Stimulated activated CD4-positive, alpha-beta T cell treated with anti-CD3 and anti-CD28 coated beads, Interleukin-12 subunit alpha, Interleukin-12 subunit beta, amount 100 ng/mL, for 4 hours (primary cell): ENCODE measurements at places on chromosomes 11 and 22.

- peak; percentile 62 for DNase-seq
These were observed 11.7 kb downstream of the CXCR5 start for GRCh38 chr11:118895093-118896039.

DNA sequence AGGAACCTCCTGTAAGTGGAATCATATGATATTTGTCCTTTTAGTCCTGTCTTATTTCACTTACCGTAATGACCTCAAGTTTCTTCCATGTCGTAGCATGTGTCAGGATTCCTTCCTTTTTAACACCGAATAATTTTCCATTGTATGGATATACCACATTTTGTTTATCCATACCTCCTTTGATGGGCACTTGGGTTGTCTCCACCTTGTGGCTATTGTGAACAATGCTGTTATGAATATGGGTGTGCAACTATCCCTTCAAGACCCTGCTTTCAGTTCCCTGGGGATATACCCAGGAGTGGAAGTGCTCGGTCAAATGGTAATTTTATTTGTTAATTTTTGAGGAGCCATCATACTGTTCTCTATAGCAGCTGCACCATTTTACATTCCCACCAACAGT is 244.9 kb upstream of the BLID start:
- DNase-seq: no peak

DNA sequence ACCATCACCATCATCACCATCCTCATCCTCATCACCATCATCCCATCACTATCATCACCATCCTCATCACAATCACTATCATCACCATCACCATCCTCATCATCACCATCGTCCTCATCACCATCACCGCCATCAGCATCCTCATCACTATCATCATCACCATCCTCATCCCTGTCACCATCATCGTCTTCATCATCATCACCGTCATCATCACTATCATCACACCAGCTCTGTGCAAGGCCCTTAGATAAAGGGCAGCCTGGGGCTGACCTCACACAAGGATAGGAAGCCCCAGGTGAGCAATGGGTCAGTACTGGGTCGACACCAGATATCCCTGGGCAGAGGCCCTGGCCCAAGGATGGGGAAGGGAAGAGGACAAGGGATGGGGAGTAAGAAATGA is 16.1 kb downstream of the RTN4R start:
- no peak for DNase-seq

- no peak for DNase-seq
These were observed 32.1 kb downstream of the A4GALT start for GRCh38 chr22:42688241-42689211.

- DNase-seq: no peak
These were observed 11.7 kb downstream of the CERK start for GRCh38 chr22:46726066-46726985.

GRCh38 chr11:96215110-96215782 is 127.7 kb downstream of the MAML2 start:
- no peak for DNase-seq

DNA sequence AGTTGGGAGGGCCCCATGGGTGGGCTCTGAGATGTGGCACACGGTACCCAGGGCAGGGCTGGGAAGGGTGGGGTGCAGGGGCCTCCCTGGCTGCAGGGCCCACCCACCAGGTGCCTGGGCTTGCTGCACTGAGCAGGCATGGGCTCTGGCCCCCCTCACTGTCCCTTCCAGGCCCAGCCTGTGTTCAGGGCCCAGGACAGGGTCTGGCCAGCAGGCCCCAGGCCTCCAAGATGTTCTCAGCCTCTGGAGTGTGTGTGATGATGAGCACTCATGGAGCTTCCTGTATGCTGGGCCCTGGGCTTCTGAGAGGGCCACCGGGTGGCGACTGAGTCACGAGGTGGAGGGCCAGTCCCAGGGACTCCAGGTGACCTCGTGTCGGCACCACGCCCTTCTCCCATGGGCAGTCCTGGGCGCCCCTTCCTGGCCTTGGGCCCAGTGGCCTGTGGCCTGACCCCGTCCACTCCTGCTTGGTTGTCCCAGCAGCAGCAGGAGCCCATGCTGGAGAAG is 55.9 kb upstream of the CCDC188 start:
- DNase-seq: peak; percentile 5

GRCh38 chr22:27883656-27884350 is 35.3 kb downstream of the PITPNB start:
- no peak for DNase-seq

GRCh38 chr11:78192911-78193351 is 4.2 kb downstream of the USP35 start:
- DNase-seq: no peak

DNA sequence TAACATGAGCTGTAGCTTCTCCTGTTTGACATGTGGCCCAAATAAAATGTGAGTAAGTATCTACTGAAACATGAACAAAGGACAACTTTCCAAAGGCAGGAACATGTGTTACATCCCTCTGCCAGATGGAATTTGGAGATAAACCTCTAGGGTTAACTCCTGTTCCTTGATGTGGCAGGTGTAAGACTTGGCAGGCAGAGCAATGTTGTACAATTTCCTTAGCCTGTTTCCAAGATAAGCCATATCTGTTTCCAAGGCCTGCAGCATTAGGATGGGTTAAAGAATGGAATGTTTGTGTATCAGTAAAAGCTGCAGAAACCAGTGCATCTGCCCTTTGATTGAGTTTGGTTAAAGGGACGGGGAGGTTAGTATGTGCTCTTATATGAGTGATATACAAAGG is 8.8 kb upstream of the DNAJB13 start:
- no peak for DNase-seq

DNA sequence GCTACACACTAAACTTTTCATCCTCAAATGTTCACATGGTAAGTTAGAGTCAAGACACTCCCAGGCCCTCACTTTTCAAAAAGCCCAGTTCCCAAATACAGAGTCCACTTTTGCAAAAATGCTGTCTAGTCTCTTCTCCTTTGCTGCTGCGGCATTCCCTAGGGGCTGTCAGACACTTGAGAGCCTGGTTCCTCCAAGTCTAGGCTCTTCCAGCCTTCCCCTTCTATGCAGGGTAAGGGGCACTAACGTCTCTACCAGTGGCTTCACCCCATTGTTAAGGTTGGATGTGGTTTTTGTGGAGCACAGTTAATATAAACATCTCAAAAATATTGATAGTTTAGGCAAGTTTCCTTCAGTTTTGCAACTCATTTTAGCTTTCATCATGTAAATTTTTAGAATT is 181.5 kb downstream of the KIF18A start:
- no peak for DNase-seq

- DNase-seq: no peak
These were observed 19.2 kb upstream of the ASPHD2 start for GRCh38 chr22:26409719-26410335.

DNA sequence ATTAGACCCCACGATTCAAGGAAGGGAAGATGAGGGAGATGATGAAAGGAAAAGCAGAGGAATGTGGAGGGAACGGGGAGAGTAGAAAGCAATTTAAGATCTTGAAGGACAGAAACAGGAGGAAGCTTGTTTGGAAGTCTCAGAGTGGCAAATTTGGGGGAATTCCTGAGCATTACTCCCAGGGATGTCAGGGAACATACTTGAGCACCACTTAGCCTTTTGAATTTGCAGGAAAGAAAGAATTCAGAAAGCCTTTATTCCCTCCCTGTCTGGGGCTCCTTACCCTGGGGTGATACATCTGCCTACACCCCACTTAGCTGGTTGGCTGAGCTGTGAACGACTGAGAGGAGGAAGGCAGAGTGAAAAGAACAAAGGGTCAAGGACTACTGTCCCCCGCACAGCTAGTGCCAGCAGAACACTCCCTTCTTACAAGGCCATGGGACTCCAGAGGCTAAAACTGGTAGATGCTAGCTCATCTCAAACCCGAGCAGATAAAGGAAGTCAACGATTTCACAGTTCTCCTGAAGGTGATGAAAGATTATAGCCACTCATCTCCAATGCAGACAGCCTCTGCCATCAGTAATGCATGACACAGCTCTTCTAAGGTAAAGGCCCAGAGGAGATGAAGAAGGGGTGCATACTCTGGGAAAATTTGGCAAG is 84.0 kb upstream of the AKIP1 start:
- no peak for DNase-seq

DNA sequence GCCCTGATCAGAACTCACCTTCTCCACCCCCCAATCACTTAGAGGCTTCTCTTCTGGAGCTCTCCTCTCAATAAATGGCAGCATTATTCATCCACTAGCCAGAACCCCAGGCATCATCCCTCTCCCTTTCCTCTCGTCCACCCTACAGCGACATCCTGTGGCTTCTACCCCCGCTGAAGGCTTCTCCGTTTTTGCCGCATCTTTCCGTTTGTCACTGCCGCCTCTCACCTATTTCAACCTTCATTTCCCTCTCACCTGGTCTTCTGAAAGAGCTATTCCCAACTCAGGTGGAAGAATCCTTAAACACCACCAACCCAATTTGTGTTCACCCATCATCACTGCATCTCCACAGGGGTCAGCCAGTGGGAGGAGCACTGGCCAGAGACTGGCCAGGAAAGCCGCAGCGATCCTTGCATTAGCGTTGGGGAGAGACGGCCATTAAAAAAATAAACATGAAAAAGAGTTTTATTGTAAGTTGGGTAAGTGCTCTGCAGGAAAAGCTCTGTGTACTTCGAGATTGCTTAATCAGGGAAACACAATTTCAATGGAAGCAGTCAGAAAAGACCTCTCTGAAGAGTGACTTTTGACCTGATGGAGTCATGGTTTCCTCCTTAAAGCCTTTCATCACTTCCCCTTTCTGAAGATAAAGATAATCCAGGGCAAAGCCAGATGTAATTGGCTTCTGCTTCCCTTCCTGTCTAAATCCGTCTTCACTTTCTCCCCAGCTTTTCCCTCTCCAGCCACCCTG is 36.7 kb downstream of the SPATA19 start:
- no peak for DNase-seq

GRCh38 chr11:84193706-84194105 is 907.5 kb upstream of the CCDC90B start:
- no peak for DNase-seq

GRCh38 chr22:19393704-19394103 is 37.8 kb downstream of the HIRA start:
- no peak for DNase-seq

GRCh38 chr11:27465629-27466028 is 7.0 kb downstream of the LGR4 start:
- no peak for DNase-seq
